DMS153 (cell line): ENCODE measurements at places on chromosomes 2 and 18.

- DNase-seq, result no peak
Measured at GRCh38 chr2:29000481-29000880, 19.4 kb downstream of the TOGARAM2 start.

- no peak for DNase-seq
Measured at GRCh38 chr18:48862132-48862531, 88.6 kb downstream of the SMAD7 start.

DNA sequence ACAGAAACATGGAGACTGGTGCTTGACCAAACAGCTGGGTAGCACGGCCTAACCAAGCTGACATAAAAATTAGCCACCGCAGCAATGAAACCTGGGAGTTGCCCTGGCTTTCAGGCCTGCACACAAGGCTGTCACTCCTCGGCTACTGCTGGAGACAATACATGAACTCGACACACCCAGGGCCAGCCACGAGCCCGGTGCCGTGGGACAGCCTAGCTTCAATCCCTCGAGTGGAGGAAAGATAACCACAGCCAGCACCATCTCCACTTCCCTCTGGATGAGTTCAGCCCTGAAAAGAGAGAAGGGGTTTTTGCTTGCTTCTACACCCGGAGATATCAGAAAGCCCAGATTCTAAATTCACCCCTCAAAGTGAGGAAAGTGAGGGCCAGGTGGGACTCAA, 78.0 kb downstream of the BCL2L11 start:
- DNase-seq, result no peak

GRCh38 chr18:43482600-43482999, 205.3 kb upstream of the SYT4 start:
- DNase-seq, result no peak

- no peak for DNase-seq
Measured at GRCh38 chr2:16767789-16768476, 102.3 kb upstream of the CYRIA start.

- DNase-seq, result no peak
Measured at GRCh38 chr2:222421626-222422025, 2.7 kb upstream of the SGPP2 start.

DNA sequence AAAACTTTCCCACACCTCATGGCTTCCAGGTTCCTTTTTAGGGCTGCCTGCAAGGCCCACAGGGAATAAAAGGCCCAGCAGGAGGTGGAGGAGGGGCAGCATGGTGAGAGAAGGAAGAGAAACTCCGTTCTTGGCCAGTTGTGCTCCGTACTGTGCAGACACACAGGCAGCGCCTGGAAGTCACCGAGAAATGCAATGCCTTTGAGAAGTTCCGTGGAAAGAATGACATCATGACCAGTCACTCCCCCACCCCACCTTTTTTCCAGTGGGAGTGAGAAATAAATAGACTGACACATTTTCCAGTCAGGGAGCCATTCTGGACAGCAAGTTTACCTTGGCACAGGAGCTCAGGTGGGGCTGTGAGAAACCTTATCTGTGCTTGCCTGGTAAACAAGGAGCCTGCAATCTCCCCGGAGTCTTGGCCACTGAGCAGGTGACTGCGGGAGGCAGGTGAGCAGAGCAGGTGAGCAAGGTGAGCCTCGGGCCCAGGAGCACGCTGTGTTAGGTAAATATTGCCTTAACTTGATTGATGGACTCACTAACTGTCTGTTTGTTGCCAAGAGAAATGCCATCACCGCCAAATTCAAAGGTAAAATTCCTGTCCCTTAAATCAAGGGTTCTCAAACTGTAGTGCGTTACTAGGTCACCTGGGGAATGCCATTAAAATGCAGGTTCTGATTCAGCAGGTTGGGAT, 13.5 kb upstream of the LBH start:
- DNase-seq, result peak; percentile 95

DNA sequence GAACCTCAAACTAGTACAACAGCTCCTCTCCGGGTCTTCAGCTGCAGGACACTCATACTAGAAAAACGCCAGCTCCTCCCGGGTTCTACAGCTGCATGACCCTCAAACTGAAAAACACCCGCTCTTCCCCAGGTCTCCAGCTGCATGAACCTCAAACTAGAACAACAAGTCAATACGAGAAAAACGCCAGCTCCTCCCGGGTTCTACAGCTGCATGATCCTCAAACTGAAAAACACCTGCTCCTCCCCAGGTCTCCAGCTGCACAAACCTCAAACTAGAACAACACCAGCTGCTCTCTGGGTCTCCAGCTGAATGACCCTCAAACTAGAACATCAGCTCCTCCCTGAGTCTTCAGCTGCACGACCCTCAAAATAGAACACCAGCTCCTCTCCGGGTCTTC, 315.0 kb upstream of the TFPI start:
- DNase-seq, result no peak
